Naive thymus-derived CD4-positive, alpha-beta T cell (primary cell): ENCODE measurements at places on chromosomes 7 and 10.

DNA sequence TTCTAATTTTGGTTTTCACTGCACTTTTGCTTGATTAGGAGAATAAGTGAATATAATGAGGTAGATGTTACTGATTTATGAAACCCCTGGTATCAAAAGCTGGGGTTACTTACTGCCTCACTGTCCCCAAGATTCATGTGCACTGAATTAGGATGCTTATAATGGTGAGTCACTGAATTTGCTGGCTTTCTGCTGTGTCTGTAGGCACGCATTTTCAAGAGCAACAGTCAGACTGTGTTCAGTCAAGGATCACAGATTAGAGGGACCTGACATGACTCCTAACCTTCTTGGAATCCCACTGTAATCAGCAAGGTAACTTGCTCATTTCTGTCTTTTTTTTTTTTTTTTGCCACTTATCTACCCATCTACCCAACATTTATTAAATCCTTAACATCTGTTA lies 59.7 kb downstream of the GPR85 start:
- no peak for DNase-seq

GRCh38 chr7:1447551-1448244 lies 11.6 kb downstream of the MICALL2 start:
- no peak for DNase-seq

GRCh38 chr10:122879339-122880273 lies at the start of gene FAM24B:
Gene FAM24B, minus strand, starts transcription at chr10:122879581. Its CDS starts 29,066 bp downstream, at chr10:122850515.
- DNase-seq, result peak; percentile 84

GRCh38 chr7:138468244-138469123 lies 8.4 kb downstream of the TRIM24 start:
- DNase-seq, result no peak

GRCh38 chr7:105640956-105641810 lies 59.9 kb upstream of the EFCAB10 start:
- no peak for DNase-seq

- no peak for DNase-seq
Measured at GRCh38 chr10:48536916-48537890, 67.7 kb downstream of the ARHGAP22 start.

DNA sequence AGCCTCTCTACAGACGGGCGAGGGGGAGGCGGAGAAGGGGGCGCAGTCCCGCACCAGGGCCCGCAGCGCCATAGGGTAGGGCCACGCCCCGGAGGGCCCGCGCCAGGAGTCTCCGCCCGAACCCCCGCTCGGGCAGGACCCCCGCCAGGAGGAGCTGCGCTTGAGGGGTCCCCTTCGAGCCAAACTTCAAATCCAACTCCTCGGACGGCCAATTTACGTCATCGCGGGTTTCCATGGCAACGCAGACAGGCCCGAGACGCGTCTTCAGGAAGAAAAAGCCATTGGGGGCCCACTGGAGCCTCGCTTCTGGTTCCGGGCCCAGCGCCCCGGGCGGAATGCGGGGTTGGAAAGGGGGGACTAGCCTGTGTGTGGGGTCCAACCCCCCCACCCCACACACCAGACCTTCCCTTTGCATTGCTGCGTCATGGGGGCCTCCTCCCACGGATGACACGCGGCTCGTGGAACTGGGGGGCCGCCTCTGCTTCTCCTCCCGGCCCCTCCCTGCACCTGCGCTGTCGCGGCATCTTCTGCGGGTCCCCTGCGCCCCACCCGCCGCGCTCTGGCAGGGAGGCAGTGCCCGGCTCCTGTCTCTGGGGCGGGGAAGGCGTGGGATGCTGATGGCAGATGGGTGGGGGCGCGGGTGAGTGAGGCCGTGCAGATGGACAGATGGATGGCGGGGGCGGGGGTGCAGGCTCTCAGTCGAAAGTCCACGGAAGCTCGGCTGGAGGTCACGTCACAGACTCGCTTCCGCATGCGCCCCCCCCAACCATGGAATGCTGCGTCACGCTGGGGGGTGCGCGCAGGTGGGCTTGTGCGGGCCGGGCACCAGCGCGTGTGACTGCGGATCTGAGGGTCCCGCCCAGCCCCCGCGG lies 1.2 kb downstream of the CALY start:
- DNase-seq, result peak; percentile 84

DNA sequence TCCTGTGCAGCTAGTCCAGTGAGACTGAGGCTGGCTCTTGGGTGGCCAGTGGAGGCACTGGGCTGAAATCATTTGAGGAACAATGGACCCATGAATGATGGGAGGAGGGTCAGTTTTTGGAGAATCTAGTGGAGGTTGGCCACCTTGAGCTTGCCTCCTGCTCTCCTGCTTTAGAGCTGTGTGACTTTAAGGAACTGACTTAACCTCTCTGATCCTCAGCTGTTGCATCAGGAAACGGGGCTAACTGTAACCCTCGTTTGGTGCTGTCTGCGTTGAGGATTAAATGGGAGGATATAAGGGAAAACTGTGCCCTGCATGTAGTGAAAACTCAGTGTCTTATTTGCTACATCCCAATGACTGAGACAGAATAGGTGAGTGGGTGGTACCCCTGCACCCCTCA lies 115.4 kb upstream of the PPIF start:
- no peak for DNase-seq

DNA sequence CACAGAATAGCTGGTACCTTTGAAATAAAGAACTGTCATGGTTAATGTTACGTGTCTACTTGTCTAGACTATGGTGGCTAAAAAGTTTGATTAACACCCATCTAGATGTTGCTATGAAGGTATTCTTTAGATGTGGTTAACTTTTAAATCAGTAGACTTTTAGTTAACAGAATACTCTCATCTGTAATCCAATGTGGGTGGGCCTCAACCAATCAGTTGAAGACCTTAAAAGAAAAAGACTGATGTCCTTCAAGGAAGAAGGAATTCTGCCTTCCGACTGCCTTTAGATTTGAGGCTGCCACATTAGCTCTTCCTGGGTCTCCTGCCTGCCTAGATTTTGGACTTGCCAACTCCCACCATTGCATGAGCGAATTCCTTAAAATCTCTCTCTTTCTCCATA lies 113.0 kb upstream of the CACUL1 start:
- DNase-seq, result no peak

DNA sequence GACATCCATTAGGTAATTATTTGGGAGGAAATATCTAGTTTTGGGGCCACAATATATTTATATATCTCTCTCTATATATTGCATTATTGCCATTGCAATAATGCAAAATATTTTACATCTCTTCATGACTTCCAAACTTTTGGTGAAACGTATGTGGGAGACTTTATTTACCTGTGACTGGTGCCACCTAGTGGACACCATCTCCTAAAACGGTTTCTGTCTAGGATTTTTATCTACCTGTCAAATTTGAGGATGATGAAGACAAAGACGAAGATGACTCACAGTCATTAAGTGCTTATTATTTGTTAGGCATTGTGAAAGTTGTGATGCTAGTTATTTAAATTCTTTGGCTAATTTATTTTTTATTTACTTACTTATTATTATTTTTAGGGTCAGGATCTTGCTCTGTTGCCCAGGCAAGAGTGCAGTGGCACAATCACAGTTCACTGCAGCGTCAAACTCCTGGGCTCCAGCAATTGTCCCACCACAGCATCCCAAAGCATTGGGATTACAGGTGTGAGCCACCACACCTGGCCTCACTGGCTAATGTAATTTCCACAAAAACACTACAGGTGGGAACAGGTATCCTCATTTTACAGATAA lies 18.7 kb upstream of the CBLL1 start:
- peak; percentile 44 for DNase-seq

DNA sequence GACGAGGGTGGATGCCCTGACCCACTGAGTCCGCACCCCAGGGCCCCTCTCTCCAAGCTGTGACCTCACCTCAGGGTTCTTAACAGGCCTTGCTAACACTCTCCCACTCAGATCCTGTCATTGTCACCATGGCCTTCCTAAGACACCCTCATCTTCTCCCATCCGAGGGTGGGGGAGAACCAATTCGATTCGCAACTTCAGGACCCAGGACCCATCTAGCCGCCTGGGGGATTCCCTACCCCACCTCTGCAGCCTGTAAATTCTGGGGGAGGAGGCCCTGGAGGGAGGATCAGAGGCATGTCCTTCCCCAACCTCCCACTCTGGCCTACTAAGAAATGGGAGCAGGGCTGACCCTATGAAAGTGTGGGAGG lies 17.4 kb downstream of the TRIM8 start:
- no peak for DNase-seq

- no peak for DNase-seq
Measured at GRCh38 chr7:33916357-33917081, 11.2 kb downstream of the BMPER start.

GRCh38 chr10:127679642-127680255 lies 57.2 kb upstream of the FOXI2 start:
- DNase-seq, result no peak

DNA sequence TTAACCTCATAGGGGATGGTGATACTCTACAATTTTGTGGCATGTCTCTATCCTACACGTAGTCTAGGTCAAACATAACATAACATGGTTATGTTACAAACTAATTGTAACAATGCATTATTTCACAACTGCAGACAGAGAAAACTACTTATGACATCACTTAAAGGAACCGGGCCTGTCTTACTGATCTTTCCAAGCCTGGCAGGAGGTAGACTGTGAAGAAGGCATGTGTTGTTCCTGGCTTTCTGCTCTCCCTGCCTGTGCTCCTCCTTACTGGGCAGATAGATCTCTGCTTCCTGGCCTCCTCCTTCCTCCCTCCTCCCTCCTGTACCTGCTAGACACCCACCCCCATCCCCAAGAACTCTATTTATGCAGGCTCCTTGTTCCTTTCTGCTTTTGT lies 5.4 kb downstream of the CACNB2 start:
- DNase-seq, result no peak

DNA sequence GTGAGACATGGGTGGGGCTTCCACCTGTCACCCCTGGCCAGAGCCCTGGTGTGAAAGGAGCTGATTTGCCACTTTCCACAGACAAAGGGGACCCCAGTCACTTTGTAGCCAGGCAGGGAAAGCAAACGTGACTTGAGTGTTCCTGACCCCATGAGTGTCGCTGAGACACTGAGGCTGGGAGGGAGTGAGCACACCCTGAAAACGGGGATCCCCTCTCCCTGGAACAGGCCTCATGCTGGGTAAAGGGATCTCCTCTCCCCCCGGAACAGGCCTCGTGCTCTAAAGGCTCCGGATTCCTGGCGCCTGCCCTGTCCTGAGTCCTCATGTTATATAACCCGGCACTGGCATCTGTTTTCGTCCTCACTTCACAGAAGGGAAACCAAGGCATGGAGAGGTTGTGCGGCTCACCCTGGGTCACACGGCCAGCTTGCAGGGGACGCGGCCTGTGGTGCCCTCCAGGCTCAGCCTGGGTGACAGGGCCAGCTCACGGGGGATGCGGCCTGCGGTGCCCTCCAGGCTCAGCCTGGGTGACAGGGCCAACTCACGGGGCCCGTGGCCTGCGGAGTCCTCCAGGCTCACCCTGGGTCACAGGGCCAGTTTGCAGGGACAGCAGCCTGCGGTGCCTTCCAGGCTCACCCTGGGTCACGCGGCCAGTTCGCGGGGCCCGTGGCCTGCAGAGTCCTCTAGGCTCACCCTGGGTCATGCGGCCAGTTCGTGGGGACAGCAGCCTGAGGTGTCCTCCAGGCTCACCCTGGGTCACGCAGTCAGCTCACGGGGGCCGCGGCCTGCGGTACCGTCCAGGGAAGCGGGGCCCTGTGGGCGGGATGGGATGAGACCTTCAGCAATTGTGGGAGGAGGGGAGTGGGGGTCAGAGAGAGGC lies 104.7 kb downstream of the PDGFA start:
- DNase-seq, result no peak

GRCh38 chr10:129568583-129569344 lies 101.7 kb downstream of the MGMT start:
- no peak for DNase-seq

GRCh38 chr7:37738321-37738720 lies 54.8 kb downstream of the GPR141 start:
- DNase-seq, result no peak

DNA sequence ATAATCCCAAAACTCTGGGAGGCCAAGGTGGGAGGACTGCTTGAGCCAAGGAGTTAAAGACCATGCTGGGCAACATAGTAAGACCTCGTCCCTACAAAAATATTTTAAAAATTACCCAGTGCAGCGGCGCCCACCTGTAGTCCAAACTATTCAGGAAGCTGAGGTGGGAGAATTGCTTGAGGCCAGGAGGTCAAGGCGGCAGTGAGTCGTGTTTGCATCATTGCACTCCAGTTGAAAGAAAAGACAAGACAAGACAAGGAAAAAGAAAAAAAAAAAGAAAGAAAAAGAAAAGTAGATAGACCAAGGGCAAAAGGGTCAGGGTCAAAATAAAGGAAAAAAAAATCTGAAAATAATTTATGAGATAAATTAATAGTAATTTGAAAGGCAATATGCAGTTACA lies 5.8 kb downstream of the ANXA7 start:
- no peak for DNase-seq

DNA sequence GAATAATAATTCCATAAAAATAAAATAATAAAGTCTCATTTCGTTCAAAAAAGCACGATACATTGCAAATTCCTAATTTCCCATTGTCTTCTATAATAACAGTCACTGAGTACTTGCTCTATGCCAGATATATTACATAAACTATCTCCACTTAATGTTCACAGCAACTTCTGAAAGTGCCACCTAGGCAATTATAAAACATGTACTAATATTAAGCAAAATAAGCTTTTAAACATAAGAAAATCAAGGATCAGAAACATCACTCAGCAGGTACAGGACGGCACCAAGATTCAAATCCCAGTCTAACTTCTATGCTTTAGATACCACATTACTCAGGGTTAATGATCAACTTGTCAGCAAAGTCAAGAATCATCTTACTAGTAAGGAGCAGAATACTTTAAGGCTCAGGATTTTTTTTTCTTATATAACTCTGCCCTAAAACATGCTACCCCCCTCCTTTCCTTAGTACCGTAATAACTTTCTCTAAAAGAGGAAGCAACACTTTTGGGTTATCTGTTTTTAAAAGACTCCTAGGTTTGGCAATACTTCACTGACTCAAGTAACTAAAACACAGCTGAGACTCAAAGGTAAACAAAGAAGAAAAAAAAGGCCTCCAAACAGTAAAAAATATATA lies 51.3 kb downstream of the USP6NL start:
- DNase-seq, result no peak
